Activated B cell treated with CpG ODN at 0.5 μM for 24 hours (primary cell): ENCODE measurements at places on chromosomes 11 and 22. TPM values are rescaled to one million over a fixed set of nuclear protein-coding genes. Genes with fewer than 3 reads are reported as not detected.

CBLIF gene
- total RNA-seq, result not detected in 2 replicates

DDTL gene
- 2.4 and 3.1 TPM in 2 replicates for total RNA-seq

OR52L1 gene
- not detected in 2 replicates for total RNA-seq

SEC14L6 gene
- not detected in 2 replicates for total RNA-seq

SYT7 gene
- total RNA-seq, result not detected in 2 replicates
